ENCODE measurements at places on chromosomes 2 and 18.

DNA sequence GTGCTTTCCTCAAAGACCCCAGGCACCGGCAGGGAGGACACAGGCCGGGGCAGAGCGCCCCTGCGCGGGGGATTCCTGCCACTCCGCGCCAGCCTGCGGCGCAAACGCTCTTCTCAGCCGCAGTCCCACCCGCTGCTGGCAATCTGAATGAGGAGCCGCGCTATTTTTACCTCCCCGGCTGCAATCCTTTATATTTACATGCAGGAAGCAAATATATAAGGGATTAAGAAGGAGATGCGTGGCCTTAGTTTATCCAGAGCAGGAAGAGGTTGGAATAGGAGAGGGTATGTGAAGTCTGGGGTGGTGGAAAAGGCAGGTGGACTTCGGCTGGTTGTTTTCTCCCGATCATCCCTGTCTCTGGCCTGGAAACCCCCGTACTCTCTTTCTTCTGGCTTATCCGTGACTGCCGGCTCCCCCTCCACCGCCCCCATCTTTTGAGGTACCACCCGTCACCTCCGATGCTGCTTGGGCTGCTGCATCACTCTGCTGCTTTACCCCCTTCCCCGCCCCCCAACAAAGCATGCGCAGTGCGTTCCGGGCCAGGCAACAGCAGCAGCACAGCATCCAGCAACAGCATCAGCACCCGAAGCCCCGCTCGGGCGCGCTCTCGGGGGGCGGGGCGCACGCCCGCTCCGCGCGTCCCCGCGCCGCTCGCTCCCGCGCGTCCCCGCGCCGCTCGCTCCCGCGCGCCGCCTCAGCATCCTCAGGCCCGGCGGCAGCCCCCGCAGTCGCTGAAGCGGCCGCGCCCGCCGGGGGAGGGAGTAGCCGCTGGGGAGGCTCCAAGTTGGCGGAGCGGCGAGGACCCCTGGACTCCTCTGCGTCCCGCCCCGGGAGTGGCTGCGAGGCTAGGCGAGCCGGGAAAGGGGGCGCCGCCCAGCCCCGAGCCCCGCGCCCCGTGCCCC, at the start of gene ADAM23:
Gene ADAM23, plus strand, starts transcription at position 700 of the 902 bp plus-strand sequence. CDS start 335 bp downstream, outside the sequence.
- no peak for DNase-seq

DNA sequence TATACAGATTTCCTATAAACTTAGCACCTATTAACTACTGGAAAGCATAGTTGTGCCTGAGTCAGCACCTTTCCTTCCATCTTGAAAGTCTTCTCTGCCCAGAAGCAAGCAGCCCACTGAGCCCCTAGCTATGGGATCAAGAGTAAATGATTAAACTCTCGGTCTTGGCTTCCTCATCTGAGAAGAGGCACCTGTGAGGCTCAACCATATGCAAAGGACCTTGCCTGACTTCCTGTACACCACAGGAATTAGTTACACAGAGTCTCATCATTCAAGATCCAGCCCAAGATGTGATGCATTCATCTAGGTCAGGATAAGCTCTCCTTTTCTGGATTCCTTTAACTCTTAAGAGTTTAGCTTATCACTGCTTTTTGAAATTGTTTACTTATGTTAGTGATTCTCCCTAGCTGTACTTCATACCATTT, 96.0 kb downstream of the CDH2 start:
- no peak for DNase-seq

- no peak for DNase-seq
Measured at GRCh38 chr2:30276455-30276911, 45.1 kb downstream of the LBH start.

DNA sequence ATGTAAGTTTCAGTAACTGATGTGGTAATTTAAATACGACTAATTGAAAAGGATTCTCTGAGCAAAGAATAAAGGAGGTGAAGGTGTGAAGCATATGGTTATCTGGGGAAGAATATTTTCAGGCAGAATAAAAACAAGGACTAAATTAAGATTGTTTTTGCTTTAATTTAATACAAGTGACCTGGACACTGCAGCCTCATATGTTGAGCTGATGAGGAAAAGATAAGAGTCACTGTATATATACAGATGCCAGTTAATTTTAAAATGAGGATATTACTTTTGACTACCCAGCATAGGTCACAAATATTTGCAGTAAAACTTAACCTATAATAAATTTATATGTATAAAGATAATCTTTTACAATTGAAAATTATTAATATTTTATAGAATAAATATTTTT, 47.8 kb upstream of the LRP1B start:
- no peak for DNase-seq

DNA sequence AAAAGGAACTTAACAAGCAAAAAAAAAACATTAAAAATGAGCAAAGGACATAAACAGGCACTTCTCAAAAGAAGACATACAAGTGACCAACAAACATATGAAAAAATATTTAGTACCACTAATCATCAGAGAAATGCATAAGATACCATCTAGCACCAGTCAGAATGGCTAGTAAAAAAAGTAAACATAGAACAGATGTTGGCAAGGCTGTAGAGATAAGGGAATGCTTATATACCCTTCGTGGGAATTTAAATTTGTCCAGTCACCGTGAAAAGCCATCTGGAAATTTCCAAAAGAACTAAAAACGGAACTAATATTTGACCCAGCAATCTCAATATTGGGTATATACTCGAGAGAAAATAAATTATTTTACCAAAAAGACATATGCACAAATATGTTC, 1751.3 kb upstream of the LRRTM1 start:
- DNase-seq: no peak

DNA sequence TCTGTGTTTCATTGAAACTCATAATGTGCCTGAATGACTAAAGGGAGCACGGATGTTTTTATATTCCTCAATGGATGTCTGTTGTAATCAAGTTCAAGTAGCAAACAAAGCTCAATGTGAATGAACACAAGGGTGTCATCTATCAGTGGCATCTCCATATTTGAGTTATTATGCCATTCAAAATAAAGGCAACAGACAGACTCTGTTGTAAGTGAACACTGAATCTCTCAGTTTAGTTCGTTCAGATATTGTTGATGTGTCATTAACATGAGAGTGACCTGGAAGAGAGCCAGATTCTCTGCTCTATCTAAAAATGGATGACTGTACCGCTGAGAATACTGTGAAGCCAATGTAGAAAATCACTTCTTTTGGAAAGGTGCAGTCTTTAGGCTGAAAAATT, 118.7 kb downstream of the NUP35 start:
- no peak for DNase-seq

DNA sequence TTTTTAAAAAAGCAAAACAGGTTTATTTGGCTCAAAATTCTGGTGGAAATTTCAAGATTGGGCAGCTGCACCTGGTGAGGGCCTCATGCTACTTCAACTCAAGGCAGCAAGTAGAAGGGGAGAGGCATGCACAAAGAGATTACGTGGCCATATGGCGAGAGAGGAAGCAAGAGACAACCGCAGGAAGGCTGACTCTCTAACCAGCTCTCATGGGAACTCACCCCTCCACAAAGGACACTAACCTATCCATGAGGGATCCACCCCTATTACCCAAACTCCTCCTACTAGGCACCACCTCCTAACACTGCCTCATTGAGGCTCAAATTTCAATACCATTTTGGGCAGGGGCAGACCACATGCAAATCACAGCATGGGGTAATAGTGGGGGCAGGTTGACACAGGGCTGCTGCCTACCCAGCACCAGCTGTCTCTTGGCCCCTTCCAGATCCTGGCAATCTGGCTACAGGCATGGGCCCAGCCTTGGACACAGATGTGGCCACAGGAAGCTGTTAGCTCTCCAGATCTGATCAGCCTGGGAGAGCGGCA, 2.0 kb upstream of the CAPN10 start:
- DNase-seq: no peak
